Stimulated activated CD8-positive, alpha-beta memory T cell treated with anti-CD3 and anti-CD28 coated beads, Interleukin-12 subunit alpha, Interleukin-12 subunit beta, amount 100 ng/mL, for 1 hour (primary cell): ENCODE measurements at places on chromosomes 1 and 21.

GRCh38 chr1:234720709-234721441, 110.9 kb upstream of the IRF2BP2 start:
- no peak for DNase-seq

- DNase-seq: no peak
Measured at GRCh38 chr1:106817575-106817974, 238.9 kb upstream of the PRMT6 start.

- DNase-seq: no peak
Measured at GRCh38 chr1:210496063-210496462, 167.4 kb downstream of the HHAT start.

DNA sequence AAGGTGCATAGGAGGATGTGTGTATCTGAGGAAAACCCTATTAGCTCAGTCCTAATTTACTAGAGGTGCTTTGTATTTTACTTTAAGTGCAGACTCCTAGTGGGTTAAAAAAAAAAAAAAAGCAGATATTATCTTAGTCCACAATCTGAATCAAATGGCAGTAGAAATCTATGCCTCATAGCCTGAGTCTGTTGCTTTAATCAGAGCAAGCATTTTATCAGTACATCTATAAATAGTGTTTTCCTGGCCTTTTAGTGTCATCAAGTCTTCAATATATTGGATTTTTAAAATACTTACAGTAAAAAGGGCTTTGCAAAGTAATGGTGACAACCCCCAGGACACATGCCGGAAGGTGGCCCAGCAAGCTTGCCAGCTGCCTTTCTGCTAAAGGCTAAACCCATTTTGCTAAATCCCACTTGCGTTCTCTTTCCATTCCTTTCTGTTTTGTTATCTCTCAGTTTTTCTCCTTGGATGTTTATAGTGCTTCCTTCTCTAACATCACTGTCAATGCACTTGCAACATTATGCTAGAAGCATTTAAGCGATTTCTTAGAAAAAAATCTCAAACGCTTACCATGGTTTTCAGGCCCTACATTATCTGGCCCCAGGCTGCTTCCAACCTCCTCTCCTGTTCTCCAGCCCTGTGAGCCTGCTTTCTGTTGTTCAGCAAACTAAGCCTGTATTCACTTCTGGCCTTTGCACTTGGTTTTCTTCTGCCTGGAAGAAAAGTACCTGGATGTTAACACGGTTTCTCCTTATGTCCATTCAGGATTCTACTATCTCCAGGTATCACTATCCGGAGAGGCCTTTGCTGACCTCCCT, 206.3 kb downstream of the PDE4B start:
- DNase-seq: no peak

DNA sequence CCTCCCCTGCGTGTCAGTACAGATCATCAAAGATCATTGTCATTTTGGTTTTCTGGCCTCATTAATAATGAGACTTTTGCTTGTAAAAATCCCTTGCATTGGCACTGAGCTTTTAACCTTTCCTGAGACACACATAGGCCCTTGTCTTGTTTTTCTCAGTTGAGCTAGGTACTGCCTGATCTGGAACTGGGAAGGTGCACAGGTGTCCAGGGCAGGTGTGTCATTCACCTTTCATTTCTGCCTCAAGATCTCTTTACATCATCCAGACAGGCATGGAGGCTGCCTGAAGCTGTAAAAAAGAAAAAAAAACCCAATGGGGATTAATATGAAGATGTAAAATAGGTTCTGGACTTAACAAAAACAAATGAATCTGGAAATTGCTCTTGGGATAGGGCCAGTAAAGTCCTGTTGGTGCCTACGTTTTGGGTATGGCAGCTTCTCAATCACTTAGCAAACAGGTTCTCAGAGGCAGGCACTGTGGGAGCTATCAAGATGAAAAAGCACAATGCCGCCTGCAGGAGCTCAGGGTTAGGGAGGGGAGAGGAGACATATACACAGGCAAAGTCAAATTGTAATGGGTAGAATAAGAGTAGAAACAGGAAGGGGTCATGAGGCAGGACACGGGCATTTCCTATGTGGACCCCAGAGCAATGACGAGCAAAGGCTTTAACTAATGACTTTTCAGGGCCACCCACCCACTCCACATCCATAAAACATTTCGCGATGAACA, 1.0 kb upstream of the KCNC4 start:
- DNase-seq: no peak

GRCh38 chr1:56566061-56566744, 13.2 kb downstream of the PLPP3 start:
- no peak for DNase-seq

- DNase-seq: no peak
Measured at GRCh38 chr1:202081992-202082391, 40.7 kb upstream of the GPR37L1 start.
